GM13977 (cell line): ENCODE measurements at places on chromosomes 2 and 18.

- no peak for DNase-seq
Observed at GRCh38 chr2:16090650-16091575, 150.6 kb downstream of the MYCN start.

DNA sequence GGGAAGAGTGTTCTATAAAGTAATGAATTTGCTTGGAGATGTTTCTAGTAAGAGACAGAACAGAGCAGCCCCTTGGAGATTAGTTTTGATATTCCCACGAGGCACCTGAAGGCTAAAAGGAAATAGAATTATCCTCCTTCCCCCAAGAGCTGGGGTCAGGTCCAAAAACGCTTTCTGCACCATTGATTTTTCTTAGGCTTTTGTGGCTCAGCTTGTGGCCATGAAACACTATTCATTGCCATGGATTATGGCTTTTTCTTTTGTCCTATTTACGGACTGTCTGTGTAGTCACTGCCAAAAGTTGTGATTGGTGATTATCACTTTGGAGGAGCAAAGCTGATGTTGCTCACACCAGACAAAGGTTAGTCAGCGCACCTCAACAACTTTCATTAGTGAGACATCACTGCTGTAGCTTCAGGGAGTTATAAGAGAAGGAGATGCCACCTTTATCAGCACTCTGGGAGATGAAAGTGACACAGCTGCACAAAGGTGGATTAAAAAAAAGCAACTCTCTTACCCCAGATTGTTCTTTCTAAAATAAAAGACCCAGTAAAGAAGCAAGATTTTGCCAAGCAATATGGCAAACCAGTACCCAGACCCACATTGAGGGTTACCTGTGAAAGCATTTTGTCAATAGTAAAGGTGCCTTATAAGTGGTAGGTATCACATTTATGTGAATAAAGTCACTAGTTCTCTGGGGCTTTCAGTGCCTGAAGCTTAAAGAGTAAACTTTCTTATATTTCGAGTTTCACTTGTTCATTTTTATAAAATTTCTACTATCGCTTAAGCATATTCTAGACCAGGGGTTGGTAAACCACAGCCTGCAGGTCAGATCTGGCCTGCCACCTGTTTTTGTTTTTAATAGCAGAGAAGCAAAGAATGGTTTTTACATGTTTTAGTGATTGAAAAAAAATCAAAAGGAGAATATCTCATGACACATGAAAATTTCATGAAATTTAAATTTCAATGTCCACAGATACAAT is 10.6 kb downstream of the CXCR4 start:
- DNase-seq: no peak

DNA sequence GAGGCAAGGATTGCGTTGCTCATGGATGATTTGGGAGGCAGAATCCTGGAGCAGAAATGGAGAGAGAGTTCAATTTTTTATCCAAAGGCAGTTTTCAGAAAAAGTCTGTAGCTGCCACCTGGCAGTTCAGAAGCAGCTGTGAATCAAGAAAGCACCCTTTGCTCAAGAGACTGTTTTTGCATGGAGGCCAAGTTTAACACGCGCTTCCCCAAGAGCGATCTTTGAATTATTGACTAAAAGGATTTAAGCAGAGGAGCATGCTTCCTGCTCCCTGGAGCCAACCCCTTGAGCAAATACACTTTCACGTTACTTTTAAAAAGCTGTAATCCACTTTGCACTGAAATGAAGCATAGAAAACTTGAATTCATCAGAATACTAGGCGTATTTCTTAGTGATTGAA is 252.4 kb downstream of the RNF144A start:
- no peak for DNase-seq

DNA sequence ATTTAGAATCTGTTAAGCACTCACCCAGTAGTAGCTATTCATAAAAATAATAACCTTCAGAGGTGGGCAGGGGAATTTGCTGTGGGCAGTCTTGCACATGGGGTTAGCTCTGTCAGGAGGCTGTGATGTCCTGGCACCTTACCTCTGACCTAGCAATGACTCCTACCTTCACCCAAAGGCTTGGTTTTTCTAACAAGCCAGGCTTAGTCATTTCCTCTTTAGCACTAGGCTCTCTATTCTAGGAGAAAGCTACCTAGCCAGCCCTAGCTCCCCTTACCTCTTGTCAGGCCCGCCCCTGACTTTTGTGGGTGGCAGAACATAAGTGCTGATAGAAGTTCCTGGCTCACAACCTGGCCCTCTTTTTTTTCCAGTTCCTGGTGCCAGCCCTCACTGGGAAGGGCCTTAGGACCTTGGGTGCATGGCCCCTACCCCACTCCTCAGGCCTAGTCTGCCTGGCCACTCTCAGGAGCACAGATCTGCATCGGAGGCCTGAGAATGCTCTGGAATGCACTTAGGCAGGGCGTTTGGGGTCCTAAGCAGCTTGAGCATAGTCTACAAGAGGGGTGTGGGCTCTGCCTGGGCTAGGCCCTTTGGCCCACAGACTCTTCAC is 17.7 kb downstream of the CPLX4 start:
- DNase-seq: no peak

DNA sequence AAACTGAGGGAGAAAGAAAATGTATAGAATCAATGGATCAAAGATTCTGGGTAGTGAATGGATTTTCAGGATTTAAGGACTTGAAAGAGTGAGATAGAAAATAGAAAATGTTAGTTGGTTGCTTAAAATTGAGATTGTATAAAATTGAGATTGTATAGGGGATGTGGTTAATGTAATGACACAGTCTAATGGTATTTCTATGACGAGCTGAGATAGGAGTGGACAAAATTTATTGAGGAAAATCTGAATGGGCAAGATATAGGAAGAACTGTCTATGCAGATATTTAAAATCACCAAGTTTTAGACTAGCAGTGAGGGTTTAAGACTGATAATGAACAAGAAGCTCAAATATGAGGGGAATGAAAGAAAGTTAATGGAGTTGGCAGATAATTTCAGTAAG is 406.6 kb downstream of the NYAP2 start:
- DNase-seq: no peak

- DNase-seq: no peak
Observed at GRCh38 chr18:11237066-11237465, 87.7 kb upstream of the PIEZO2 start.

- no peak for DNase-seq
Observed at GRCh38 chr2:84442888-84443287, 16.2 kb downstream of the SUCLG1 start.

DNA sequence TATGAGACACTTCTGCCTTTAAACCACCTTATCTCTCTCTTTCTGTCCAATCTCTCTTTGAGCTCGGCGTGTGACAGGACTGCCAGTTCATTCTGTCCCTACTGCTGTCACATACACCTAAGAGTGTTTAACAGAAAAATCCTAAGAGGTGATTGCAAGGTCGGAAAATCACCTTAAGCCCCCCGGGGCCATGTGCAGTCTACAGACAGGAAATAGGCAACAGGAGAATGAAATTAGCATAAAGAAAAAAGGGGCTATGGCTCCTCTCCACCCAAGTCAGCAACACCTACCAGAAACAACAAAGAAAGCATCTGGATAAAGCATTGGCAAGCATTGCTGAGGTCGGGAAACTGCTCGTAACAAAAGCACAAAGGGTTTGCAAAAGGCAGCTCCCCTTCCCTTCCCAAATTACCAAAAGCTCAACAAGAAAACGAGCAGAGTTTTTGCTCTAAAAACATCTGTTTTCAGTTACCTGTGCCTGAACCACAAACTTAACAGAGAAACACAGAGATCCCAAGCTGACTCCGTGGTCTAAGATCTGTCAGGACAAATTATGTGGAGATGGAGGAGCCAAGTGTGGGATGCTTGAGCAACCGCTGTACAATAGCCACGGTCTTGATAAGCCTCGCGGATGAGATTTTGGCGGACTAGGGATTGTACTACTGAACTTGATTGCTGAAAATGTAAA is 30.4 kb downstream of the ANKRD44 start:
- no peak for DNase-seq

DNA sequence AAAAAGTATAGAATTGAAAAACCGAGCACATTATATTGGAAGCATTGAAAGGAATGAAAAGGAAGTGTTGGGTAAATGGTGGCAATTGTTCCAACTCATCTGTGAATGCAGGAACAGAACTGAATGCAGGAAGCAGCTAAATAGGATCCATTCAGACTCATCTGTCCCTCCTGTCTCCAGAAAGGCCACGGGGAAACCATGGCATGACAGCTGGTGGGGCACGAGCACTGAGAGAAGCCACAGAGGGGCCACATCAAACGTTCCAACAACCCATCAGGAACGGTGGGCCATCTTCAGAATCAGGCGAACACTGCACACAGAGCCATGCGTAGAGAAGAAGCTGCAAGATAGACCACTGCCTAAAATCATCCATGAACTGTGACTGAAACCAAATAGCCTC is 138.5 kb upstream of the SLC35G4 start:
- DNase-seq: no peak

GRCh38 chr2:128813352-128814034 is 494.8 kb upstream of the HS6ST1 start:
- DNase-seq: no peak

DNA sequence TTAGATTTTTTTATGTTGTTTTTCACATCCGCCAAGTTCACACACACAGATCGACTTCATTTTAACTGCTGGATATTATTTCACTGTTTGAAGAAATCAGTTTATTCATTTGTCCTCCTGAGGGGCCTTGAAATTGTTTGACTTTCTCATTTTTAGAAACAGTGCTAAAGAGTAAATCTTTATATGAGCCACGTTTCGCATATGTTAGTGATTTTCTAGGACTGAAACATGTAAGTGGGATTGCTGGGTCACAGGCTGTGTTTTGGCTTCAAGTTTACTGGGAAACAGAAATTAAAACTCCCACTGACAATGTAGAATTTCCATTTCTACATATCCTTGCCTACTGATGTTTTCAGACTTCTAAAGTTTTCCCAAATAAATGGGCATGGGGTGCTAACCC is 363.8 kb downstream of the NCKAP5 start:
- DNase-seq: no peak

- DNase-seq: no peak
Observed at GRCh38 chr2:23271230-23271629, 113.7 kb upstream of the KLHL29 start.

- no peak for DNase-seq
Observed at GRCh38 chr2:204657024-204657423, 111.7 kb downstream of the PARD3B start.

DNA sequence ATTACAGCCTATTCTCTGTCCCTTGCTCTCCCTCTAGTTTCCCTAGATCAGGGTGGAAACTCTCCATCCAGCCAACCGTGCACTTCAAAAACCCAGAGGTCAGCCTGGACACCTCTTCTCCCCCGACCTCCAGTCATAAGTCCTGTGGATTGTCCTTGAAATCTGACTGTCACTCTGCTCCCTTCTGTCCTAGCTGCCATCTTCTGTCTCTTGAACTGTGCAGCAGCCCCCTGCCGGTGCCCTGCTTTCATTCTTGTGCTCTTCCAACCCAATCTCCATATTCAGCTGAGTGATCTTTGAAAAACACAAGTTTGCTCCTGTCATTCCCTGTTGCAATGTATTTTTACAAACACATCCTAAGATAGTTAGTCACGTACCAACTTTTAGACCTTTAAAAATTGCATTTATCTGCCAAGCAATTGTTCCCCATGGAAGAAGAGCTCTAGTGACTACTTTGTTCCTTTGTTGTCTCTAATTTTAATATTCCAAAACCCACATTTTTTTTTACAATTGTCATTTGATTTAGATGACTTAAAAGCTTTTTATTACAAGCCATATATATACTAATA is 254.3 kb downstream of the CAMKMT start:
- DNase-seq: no peak

DNA sequence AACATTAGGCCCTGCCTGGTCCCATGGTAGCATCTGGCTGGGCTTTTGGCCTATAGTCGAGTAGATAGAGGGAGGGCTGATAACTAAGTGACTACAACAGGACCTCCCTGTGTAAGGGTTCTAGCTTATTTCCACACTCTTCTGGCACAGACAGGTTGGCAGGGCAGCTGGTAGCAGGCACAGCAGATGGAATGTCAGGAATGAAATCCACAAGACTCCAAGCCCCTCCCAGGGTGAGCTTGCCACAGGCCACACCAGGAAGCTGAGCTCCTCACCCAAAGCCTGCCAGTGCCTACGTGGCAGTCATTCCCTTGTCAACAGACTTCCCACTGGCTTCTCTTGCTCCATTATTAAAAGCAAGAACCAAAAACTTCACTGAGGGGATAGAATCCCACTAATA is 20.7 kb upstream of the C1QL2 start:
- DNase-seq: no peak

DNA sequence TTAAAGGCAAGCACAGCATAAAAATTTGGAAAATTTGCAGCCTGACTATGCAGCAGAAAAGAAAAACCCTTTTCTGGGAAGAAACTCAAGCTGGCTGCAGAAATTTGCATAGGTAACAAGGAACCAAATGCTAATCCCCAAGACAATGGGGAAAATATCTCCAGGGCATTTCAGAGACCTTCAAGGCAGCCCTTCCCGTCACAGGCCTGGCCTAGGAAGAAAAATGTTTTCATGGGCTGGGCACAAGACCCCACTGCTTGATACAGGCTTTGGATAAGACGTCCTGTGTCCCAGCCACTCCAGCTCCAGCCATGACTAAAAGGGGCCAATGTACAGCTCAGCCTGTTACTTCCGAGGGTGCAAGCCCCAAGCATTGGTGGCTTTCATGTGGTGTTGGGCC is 717.6 kb downstream of the TDRD15 start:
- DNase-seq: no peak

GRCh38 chr2:190205657-190206056 is 114.0 kb downstream of the HIBCH start:
- DNase-seq: no peak

DNA sequence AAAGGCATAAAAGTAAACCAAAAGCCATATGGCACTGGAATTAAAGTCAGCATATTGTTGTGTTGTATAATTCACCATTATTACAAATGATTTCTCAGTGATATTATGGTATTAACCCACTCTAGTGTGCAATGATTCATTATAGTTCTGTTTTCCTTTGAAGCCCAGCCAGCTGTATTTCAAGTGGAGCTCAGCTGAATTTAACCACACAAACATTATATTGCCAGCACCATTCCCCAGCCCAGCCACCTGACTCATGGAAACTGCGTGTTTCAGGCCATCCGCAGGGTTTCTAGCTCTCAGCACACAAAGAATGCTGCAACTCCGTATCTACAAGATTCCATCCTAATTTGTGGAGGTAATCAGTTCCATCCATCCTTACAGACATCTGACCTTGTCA is 166.8 kb upstream of the CHAC2 start:
- no peak for DNase-seq

- no peak for DNase-seq
Observed at GRCh38 chr2:47016172-47016913, 100.7 kb upstream of the MCFD2 start.

- peak; percentile 32 for DNase-seq
Observed at GRCh38 chr2:96867756-96868554, 1.9 kb downstream of the SEMA4C start.

- no peak for DNase-seq
Observed at GRCh38 chr2:75573145-75573878, 12.6 kb upstream of the EVA1A start.

DNA sequence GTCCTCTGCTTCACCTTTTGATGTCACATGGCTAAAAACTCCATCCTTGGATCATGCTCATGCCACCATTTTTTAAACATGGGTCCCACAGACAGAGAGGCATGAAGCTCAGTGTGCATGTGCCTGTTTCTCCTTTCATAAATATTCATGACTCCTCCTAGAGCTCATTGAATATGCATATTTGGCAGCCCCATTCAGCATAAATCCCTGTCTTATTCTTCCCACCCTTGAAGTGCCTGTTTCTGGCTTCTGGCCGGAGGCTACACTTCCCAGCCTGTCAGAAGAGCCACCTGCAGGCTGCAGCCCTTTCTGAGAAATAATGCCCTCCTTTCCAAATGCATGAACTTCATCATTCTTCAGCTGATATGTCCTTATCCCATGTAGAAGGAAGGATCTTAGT is 109.7 kb downstream of the LDLRAD4 start:
- DNase-seq: no peak
